ENCODE measurements at places on chromosomes 7 and 10.

DNA sequence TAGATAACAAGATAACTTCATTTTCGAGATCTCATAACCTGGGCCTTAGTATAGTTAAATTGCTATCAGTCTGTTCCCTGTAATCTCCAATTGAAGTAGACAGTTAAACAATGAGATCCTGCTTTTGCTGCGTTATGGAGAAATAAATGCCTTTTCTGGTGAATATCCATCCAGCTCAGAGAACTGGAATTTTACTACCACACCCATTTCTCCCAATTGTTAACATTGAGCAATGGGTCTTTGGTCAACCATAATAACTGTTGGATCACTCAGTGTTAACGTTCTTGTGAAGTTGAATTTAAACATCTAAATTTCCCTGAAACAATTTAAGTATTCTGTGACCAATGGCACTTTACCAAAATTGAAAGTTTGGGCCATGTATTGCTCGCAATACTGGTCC, 3.0 kb downstream of the CALU start:
- DNase-seq, result no peak

DNA sequence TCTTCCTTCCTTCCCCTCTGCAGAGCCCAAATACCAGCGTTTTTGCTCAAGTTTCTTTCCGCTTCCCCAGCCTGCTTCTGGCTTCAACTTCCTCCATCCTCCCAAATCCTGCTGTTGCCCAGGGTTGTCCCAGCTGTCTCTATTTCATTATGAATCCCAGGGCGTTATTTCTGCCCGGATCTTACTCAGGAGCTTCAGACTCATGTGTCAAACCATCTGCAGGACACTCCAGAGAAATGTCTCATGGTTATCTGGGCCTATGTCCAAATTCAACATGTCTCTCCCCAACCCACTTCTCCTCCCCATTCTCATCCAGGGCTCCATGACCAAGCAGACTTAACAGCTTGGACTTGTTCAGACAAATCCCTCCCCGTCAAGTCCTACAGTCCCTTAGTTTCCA, 15.6 kb downstream of the ARHGAP22 start:
- DNase-seq, result no peak

DNA sequence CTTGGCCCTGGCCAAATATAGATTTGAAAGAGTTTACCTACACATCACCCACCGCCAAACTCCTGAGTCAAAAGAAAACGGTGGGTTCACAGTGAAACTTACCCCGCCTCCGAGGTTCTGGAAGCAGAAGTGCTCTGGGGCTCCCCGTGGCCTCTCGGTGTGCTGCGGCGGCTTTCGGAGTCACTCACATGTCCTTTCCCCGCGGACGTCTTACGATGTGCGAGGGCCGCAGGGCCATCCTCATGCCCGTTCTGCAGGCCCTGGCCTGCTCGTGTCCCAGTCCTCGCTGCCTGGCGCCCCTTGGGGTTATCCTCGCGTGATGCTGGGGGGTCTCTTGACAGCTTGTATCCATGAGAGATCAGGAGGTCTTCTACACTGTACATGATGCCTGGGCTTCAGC, 12.0 kb downstream of the JCAD start:
- DNase-seq, result no peak

GRCh38 chr10:87030912-87031635, 11.0 kb downstream of the FAM25A start:
- DNase-seq, result no peak

DNA sequence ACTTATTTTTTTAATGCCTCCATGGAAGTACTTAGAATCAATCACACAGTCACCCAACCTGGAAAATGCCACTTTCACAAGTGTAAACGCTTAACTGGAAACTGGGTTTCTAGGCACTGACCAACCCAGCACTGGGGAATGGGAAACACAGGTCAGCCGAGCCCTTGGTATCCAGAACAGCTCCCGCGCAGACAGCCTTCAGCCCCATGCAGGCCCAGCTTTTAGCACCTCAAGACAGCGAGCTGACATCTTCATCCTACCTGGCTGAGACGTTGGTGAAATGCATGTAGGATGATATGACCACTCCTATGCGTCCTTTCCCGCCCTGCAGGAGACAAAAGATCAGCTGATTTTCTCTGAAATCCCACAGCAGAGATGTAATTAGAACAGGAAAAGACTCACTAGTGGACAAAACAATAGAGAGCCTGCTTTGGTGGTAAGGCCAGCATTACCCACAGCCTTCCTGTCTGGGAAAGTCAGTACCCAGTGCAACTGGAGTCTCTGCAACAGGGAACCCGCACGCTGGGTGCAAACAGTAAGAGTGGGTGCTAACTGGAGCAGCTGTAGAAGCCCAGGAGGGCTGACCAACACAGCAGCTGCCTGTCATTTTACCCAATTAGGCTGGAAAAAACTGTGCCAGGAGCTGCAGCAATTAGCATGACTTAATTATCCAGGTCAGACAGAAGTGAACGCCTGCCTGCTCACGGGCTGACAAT, 153.7 kb downstream of the TNS3 start:
- no peak for DNase-seq

GRCh38 chr10:113298616-113299015, 254.2 kb upstream of the HABP2 start:
- DNase-seq, result no peak

DNA sequence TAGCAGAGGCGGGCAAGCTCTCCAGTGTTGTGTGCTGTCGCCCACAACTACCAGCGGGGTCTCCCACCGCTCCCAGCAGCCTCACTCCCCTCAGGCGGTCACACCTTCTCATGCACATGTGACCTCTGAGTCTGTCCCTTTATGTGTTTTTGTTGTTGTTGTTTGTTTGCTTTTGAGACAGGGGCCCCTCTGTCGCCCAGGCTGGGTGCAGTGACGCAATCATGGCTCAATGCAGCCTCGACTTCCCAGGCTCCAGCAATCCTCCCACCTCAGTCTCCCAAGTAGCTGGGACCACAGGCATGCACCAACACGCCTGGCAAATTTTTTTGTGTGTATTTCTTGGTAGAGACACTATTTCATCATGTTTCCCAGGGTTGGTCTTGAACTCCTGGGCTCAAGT, 1.5 kb downstream of the CPSF4 start:
- DNase-seq, result no peak

GRCh38 chr10:99927721-99928280, 81.9 kb downstream of the DNMBP start:
- no peak for DNase-seq

GRCh38 chr7:25180592-25180923, 47.7 kb downstream of the NPVF start:
- DNase-seq, result no peak

DNA sequence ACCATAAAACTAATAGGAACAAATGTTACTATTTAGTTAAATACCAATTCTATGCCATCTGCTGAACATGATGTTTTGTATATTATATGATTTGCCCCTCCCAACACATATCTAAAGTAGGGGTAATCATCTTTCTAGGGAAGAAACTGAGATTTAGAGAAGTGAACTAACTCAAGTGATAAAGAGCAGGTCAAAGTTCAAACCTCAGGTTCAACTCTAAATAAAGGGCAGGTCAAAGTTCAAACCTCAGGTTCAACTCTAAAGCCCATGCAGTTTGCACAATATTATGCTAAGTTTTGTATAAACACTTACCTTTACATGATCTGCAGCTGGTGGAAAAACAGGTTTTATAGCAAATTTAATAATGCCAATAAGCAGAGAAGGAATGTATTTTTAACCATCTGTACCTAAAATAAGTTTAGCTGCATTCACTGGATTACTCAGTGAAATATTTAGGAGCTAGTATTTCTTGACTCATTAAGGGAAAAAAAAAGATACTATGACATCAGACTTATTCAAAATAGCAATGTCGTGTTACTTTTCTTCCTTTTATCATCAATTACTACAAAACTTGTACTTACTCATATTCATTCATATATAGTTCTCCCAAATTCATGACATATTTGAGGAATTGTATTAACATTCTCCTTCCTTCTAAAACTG, 1194.3 kb upstream of the CELF2 start:
- no peak for DNase-seq

DNA sequence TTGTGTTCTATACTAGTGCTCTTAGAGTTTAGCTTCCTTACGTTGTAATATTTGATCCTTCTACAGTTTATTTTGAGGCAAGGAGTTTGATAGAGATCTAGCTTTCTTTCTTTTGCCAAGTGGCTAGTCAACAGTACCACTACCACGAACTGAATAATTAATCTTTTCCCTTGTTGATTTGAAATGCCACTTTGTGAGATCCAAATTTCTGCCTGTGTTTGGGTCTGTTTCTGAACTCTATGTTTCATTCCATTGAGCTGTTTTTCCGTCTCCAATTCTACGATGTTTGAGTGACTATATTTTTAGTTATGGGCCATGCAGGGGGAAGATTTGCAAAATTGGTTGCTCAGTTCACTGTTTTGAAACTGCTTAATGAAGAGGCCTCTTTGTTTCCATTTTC, 134.7 kb downstream of the KIAA1217 start:
- DNase-seq, result no peak

All from SW480 (cell line).